ENCODE measurements at places on chromosomes 2 and 18.

DNA sequence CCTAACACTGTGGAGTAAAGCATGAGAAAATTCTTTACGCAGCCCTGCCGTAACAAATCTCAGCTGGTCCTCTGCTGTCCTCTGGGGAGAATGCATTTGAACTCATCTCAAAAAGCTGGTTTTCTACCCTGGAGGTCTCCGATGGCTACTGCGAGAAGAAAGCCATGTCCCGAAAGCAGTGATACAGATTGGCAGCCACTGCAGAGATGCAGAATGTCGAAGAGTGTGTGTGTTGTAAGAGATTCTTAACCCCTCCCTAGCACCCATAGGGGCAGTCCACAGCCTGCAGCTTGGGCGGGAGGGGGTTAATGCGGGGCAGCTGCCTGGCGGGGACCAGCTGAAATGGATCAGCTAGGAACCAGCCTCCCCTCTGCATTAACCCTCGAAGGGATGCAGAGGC, 235.9 kb downstream of the ZNF516 start:
- no peak for DNase-seq

GRCh38 chr2:55355451-55355850, 64.2 kb downstream of the CCDC88A start:
- DNase-seq: no peak

GRCh38 chr18:29153091-29153490, 976.2 kb upstream of the CDH2 start:
- DNase-seq: no peak

DNA sequence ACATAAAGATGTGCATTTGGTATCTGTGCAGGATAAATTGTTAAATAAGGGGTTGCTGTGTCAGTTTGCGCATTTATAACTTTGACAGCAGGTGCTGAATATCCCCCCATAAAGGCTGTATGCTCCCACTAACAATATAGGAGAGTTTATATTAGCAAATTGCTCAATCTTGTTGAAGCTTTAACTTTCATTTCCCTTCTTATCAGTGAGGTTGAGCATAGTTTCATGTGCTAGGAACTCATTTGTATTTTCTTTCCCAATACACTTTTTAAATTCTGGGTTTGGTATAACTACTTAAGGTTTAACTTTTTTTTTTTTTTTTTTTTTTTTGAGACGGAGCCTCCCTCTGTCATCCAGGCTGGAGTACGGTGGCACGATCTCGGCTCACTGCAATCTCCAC, 89.0 kb downstream of the FAM117B start:
- no peak for DNase-seq

DNA sequence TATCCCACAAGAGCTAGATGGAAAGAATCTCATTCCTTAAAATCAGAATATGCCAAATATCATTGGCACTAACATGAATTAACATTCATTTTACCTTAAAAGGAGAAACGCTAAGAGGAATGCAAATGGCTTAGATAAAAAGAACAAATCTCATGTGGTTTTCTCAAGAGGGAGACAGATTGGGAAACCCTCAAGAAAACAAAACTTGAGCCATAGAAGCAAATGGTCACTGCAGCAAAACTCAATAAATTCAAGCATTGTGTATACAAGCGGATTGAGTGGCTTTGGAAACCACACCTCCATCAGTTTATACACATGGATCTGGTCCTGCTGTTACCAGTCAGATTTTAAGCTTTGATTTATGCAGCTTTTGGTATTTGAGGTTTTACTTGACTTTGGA, 1331.8 kb upstream of the ZEB2 start:
- no peak for DNase-seq

- no peak for DNase-seq
Observed at GRCh38 chr2:216659276-216659675, 26.1 kb downstream of the IGFBP2 start.

- DNase-seq: no peak
Observed at GRCh38 chr2:11874861-11875260, 128.4 kb downstream of the LPIN1 start.

GRCh38 chr2:225236769-225237323, 162.7 kb upstream of the NYAP2 start:
- no peak for DNase-seq

DNA sequence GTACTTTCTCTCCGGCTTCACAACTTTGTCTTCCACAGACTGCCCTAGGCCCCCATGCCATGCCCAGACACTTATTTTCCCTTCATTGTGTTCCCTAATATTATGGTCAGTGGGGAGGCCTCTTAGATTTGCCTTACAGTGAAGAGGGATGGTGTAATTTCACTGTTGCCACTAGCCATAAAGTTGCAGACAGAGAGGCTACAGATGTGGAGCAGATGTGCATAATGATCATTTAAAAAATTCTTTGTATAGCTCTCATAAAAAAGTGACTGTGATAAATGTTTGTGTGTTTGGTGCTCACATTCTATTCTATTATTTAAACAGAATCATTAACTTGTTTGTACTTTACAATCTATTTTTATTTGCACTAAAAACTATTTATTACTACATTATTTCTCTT, 67.5 kb upstream of the FN1 start:
- DNase-seq: no peak

GRCh38 chr18:13381944-13382365, 163.4 kb downstream of the LDLRAD4 start:
- DNase-seq: no peak

DNA sequence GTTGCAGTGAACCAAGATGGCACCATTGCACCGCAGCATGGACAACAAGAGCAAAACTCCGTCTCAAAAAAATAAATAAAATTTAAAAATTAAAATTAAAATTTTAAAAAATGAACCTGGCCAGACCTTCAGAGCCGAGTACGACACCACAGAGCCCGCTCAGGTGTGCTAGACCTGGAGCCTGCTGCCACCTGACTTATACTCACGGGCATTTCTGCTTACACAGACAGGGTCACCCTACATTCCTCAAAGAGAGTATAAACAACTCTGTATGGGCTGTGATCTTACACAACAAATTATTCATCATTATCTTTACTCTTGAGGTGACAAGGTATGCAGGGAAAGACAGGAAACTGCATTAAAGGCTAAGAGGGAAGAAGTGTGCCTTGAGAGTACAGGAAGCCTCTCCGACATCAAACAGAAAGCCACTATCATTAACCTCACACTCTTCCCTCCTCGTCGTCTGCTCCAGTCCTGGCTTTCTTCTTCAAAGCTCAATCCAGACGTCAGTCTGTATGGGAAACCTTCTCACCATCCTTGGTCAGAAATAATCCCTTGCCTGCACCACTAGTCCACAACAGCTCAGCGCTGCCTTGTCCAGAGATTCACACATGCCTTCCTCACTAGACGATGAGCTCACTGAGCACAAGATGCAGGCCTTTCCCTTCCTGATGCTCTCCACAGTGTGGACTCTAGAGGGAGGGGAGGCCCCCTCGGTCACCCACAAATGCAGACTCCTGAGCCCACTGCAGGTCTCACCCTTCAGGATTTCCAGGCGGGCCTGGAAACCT, 56.2 kb downstream of the UXS1 start:
- no peak for DNase-seq

- no peak for DNase-seq
Observed at GRCh38 chr2:98663511-98664090, 55.2 kb downstream of the UNC50 start.

- DNase-seq: no peak
Observed at GRCh38 chr2:69375494-69376353, 11.3 kb downstream of the GFPT1 start.
